Articular chondrocyte of knee joint (primary cell): ENCODE measurements at places on chromosomes 12 and 14. TPM values are rescaled to one million over a fixed set of nuclear protein-coding genes. Genes with fewer than 3 reads are reported as not detected.

C12orf50 gene
- total RNA-seq, result not detected in 2 replicates

BDKRB2 gene
- total RNA-seq, result 35.8 and 54.6 TPM in 2 replicates

DHH gene
- under 0.01 TPM in 1 of 2 replicates, not detected in the other for total RNA-seq

CYP27B1 gene
- total RNA-seq, result 0.22 and 0.65 TPM in 2 replicates

PLEKHG7 gene
- not detected in 2 replicates for total RNA-seq

SRGAP1 gene
- total RNA-seq, result 32.8 and 35.8 TPM in 2 replicates

IRAK3 gene
- total RNA-seq, result 22.3 and 28.3 TPM in 2 replicates

DTX3 gene
- total RNA-seq, result 9.4 and 11.2 TPM in 2 replicates

NFE2 gene
- total RNA-seq, result 0.43 and 0.65 TPM in 2 replicates

LHX5 gene
- not detected in 2 replicates for total RNA-seq

TMEM119 gene
- 20.0 and 37.8 TPM in 2 replicates for total RNA-seq

NRL gene
- total RNA-seq, result 0.76 and 1.4 TPM in 2 replicates

ASCL1 gene
- not detected in 2 replicates for total RNA-seq

TC2N gene
- 0.39 and 0.43 TPM in 2 replicates for total RNA-seq

ANKS1B gene
- total RNA-seq, result 4.4 and 7.4 TPM in 2 replicates

STX2 gene
- 48.5 and 55.7 TPM in 2 replicates for total RNA-seq

PLXNC1 gene
- 6.8 and 9.4 TPM in 2 replicates for total RNA-seq

PLBD1 gene
- total RNA-seq, result 14.6 and 18.7 TPM in 2 replicates

ABCC9 gene
- 0.32 and 1.3 TPM in 2 replicates for total RNA-seq

RERG gene
- 6.3 and 8.4 TPM in 2 replicates for total RNA-seq

EVL gene
- total RNA-seq, result 15.1 and 18.7 TPM in 2 replicates

FOXA1 gene
- 0.11 TPM in 1 of 2 replicates, not detected in the other for total RNA-seq
